ENCODE measurements at places on chromosomes 2 and 18.

DNA sequence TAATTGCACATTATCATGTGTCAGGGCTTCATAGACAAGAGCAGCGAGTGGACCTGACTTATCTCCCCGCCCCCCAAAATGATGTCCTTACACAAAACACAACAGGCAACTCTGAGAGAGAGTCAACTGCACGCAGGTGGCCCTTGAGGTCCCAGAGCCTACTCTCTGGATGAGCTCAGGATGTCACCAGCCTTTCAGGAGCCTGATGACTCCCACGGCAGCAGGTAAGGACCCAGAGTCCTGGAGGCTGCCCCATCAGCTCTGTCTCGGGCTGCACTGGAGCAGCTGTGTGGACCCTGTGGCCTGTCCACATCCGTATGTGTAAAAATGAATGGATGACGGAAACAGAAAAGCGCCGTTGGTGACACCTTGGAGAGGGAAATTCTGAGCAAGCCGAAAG, 130.9 kb downstream of the HDAC4 start:
- peak; percentile 18 for DNase-seq

GRCh38 chr2:6073191-6074088, 381.3 kb downstream of the SOX11 start:
- no peak for DNase-seq

- no peak for DNase-seq
Observed at GRCh38 chr2:100031604-100032003, 110.8 kb downstream of the AFF3 start.

- no peak for DNase-seq
Observed at GRCh38 chr18:57352761-57353136, 392 bp downstream of the ST8SIA3 start.

- DNase-seq = no peak
Observed at GRCh38 chr2:31765078-31765945, 184.6 kb upstream of the SRD5A2 start.

All from activated naive CD4-positive, alpha-beta T cell treated with anti-CD3 and anti-CD28 coated beads, Interleukin-2, amount 10 ng/mL, durations not matched to agents 7 days and 5 days (primary cell).